ENCODE measurements at places on chromosomes 4 and X.

- no peak for DNase-seq
Measured at GRCh38 chr4:106258145-106259045, 57.6 kb downstream of the TBCK start.

- no peak for DNase-seq
Measured at GRCh38 chr4:1241466-1241935, 7.4 kb downstream of the CTBP1 start.

DNA sequence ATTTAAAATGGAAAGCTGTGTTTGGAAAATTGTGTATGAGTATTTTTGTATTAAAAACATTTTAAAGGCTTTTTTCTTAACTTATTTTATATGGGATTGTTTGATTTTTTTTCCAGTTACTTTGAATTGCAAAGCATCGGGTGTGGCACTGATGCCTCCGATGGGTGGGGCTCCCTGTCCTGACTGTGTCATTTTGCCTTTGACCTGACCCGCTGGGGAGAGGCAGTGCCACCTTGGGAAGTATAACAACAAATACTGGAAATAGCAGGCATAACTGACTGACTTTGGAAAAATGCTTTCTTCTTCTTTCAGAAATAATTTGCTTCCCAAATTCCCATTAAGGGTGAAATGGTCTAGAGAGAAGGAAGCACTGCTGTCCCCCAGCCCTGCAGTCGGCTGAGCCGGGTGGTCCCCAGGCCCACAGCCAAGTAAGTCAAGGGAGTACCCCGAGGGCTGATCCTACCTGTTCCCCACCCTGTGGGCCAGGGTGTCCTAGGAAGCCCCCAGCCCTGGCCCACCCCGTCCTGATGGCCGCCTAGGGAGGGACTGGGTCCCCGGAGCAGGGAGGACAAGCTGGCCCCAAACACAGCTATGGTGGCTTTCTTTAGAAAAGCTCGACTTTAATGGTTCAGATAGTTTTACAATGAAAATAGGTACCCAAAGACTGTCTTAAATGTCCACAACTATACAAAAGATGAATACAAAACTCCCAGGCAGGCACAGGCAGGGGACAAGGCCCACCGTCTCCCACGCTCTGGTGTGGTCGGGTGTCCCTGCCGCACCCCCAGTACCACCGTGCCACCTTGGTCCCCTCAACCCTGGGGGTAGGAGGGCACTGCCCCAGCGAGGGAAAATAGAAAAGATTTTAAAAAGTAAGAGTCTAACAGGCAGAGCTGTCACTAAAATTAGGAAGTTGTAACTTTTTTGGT is 26.4 kb downstream of the NELFA start:
- no peak for DNase-seq

GRCh38 chrX:114390251-114390796 is 193.6 kb upstream of the HTR2C start:
- DNase-seq: no peak

DNA sequence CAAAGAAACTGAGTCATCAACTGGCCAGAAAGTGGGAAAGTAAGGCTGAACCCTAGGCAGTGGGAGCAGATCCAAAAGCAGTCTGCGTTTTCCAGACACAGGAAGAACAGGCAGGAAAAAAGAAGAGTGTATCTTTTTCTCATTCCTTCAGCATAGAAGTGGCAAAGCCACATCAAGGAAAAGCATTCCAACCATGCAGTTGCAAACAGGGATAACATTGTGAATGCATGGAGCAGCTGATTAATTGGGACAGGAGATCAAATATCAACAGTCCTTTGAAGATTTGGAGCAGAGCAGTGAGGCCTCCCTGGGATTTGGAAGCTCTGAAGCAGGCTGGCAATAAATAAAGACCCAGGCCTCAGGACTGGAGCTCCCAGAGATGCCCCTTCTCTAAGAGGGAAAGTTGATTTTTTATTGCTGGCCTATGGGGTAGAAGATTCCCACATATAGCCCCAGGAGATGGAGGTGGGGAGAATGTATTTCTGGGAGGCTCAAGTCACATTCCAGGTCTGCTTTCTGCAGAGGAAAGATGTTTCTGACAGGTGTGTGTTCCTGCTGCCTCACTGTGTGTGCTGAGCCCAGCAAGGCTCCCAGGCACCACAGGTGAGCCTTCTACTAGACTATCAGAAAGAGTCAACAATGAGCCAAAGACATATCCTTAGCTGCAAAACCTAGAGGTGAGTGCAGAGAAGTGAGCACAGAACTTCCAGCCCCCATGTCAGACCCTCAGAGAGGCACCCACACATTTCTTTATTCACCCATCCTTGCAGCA is 222.5 kb downstream of the RAB28 start:
- no peak for DNase-seq

DNA sequence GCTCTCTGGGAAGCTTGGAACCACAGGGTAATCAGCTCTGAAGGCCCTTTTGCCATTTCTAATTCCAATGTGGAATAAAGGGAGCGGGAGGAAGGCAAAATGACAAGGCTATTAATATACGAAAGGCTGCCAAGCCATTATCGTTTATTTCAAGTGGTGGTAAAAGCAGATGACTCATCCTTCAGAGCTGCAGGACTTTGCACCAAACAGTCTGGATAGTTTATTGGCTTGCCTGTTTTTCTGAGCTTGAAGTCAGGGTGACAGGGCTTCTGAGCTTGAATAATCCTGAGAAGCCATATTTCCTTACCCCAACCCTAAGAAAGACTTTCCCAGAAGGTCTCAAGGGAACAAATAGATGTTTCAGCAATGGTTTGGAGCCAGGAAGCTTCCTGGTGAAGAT is 7.7 kb upstream of the GABRE start:
- DNase-seq: no peak

DNA sequence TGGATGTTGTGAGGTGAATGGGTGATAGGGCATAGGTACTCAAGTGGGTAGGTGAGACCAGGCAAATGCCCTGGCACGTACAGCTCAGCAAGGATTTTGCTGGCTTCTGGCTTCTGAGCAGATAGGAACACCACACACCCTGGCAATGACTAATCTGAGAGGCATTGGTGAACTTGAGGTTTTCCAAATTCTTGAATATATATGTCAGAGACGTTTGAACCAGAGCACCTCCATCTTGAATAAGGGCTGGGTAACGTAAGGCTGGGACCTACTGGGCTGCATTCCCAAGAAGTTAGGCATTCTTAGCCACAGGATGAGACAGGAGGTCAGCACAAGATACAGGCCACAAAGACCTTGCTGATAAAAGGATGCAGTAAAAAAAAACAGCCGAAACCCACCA is 204.5 kb downstream of the NLGN4X start:
- no peak for DNase-seq

DNA sequence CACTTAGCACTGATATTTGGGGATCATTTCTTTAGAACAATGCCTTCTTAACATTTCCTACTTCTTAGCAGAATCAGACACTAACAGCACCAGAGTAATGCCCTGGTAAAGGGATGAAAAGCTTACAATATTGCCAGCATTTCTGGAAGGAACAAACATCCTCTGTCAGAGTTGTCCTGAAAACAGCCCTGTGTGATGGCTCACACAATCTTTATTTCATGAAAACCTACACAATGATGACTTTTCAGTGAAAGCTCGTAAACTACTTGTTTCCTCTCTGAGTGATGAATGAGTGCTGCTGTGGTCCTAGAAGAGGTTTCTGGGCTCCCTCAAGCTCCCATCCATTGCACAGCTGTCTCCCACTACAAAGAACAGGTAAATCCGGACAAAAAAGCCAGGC is 52.8 kb downstream of the GPC4 start:
- no peak for DNase-seq

All from stimulated activated CD8-positive, alpha-beta memory T cell treated with anti-CD3 and anti-CD28 coated beads, Interleukin-7, amount 100 ng/mL, for 24 hours (primary cell).